ENCODE measurements at places on chromosomes 16 and 17.

- peak; percentile 55 for DNase-seq
Measured at GRCh38 chr17:48148854-48149786, 41.6 kb downstream of the SNX11 start.

DNA sequence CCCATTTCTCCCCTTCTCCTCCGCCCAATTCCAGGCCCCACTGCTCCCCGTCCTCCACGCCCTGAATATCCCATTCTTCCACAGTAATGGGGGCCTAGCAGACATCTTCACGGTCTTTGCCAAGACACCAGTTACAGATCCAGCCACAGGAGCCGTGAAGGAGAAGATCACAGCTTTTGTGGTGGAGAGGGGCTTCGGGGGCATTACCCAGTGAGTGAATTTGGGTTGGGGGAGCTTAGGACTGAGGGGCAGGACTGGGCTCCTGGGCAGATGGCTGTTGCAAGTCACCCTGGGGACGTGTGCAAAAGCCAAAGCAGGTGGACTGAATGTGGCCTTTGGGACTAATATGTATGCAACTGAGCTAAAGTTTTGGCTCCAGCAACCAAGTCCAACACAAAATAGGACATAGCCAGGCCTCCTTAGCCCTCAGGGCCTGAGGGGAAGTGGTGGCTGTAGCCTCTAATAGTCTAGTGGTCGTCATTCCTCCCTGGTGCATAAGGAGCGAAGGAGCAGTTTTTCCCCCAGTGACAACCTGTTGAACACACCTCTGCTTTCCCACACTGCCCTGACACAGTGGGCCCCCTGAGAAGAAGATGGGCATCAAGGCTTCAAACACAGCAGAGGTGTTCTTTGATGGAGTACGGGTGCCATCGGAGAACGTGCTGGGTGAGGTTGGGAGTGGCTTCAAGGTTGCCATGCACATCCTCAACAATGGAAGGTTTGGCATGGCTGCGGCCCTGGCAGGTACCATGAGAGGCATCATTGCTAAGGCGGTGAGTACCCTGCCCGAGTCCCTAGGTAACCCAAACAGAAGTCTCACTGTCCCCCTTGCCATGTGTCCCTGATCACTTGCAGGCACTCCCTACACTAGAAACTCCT is 2.6 kb downstream of the ACADVL start:
- no peak for DNase-seq

- DNase-seq: no peak
Measured at GRCh38 chr17:74893936-74894671, 671 bp upstream of the FADS6 start.

DNA sequence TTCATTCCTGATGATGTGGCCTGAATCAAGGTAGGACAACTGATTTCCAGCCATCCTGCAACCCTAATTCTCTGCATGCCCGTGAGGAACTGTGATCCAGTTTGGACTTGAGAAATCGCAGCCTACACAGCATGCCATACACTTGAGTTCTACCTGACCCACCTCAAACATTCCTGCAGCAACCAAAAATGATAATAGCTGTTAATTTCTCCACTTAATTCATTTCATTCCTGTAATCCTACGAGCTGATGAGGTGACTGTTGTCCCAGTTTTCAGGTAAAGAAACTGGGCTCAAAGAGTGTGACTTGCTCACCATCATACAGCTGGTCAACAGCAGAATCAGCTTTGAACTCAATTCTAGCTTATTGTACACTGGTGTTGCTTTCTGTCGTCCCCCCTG is 2.2 kb upstream of the GAS7 start:
- DNase-seq: no peak

DNA sequence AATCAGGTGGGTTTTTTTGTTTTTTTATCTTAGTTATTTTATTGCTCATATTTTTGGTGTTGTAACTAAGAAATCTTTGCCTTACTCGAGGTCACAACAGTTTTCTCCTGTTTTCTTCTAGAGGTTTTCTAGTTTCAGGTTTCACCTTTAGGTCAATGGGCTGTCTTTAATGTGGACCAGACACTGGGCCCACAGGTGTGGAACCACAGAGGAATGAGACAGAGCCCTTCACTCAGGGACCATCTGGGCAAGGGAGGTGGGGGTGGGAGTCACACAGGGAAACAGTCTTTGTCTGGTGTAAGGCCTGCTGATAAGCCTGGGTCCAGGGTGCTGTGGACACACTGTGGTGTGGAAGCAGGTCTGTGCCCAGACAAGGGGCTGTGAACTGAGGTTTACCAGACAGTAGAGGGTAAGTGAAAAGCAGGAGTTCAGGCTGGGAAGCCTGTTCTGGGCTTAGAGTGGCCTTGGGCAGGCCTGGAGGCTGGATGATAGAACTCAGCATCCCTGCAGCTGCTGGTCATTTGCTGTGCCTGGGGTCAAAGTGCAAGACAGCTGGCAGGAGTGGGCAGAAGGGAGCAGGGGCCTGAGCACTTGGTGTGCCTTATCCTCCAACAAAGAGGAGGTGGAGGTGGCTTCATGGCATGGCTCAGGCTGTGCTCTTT is 75.6 kb downstream of the SPECC1 start:
- DNase-seq: no peak

DNA sequence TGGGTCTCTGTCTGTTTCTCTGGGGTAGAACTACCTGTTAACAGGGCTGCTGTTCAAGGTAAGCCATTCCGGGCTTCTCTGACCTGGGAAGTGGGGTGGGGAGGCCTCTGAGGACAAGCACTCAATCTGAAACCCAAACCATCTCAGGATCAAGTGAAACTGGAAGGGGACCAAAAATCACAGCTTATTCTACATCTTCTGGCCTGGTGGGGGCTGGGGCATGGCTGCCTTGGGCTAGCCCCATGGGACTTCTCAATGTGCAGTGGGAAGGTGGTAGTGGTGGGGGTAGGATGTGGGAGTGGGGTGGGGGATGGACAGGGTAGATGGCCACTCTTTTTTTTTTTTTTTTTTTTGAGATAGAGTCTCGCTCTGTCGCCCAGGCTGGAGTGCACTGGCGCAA is 5.5 kb downstream of the FLOT2 start:
- DNase-seq: no peak

DNA sequence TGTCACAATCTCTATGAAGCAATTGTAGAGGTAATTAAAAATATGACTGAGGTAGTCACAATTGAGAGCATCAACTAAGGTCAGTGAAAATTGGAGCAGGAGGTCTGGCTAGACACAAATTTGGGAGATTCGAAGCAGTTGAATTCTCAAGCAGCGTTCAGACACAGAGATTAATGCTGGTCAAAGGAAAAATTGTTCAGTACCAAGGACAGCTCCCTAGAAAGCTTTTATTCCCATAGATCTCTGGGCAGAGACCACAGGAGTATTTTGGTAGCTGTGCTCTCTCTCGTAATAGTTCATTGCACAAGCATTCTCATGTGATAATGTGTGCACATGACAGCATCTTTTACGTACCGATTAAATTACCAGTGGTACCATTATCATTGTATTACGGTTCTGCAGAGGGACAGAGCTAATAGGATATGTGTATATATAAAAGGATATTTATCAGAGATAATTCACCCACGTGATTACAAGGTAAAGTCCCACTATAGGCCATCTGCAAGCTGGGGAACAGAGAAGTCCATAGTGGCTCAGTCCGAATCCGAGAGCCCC is 387.5 kb upstream of the HSBP1 start:
- peak; percentile 67 for DNase-seq

GRCh38 chr16:74608944-74609343 is 2.0 kb upstream of the GLG1 start:
- no peak for DNase-seq

DNA sequence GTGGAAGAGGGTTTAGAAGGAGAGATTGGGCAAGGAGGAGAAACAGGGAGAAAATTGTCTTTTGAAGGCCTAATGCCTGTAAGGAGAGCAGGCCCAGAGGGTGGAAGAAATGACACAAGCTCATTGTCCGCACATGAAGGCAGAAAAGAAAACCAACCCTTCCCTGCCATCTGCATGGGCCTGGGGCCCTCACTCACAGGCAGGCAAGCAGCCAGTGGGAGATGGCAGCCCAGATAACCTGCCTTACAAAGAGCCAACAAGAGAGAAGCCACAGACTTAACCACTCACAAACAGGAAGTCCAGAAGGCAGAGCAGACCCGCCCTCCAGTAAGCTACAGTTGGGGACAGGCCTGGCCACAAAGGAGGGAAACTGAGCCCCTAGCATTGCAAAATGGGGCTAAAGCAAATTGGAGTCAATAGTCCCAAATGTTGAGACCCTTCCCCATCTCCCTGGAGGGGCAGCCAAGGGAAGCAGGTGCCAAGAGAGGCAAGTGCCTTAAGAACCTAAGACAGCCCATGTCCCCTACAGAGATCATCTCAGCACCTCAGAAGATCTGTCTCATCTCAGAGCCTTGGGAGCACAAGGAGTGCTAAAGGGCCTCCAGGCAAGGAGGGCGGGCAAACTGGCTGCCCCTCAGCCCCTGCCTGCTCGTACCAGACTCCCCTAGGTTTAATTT is 7.3 kb upstream of the TSPOAP1 start:
- DNase-seq: no peak

- no peak for DNase-seq
Measured at GRCh38 chr17:1529863-1530262, 13.5 kb upstream of the INPP5K start.

DNA sequence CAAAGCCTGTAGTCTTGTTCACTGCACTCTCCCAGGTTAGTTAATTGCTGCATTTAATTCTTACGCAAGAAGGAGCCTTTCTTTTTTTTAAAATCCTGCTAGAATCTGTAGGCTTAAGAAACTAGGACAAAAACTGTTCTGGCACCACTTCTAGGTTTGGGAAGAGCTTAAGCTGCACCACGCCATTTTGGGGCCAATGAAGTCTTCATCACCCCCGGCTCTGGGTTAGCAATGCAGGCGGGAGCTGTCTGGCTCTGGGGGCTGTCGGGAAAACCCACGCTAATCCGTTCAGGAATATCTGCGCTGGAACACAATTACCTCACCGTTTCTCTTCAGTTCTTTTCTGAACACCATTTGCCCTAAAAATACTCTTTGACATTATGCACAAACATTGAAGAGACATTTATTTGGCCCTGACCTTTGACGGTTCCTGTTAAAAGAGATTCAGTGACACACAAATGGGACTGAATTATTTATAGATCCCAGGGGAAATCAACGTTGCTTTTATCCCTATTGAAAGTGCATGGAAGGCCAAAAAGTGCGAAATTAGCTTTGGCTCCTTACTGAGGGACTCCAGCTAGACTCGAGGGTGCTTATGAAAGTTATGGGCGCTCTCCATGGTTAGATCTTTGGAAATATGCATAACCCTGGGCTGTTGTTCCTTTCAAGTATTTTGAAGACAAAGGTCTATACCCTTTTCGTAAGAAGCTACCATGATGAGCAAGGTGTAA is 249.2 kb downstream of the HAPSTR1 start:
- no peak for DNase-seq

DNA sequence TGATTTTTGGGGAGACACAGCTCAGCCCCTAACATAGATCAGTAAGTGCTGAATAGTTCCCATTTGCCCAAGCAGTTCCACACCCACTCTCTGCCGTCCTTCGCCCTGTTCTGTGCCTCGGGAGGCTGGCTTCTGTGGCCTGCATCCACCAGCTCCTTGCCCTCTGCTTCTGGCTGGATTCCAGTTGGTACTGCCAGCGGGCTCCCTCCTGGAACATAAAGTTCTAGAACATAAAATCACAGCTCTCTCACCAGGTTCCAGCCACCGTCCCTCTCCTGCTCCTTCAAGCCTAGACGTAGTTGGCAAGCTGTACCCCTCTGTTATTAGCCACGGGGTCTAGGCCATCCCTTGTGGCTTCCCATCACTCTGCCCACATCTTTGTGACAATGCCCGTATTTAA is 3.9 kb upstream of the MRPS23 start:
- DNase-seq: no peak

- DNase-seq: no peak
Measured at GRCh38 chr16:66843191-66843590, 1.0 kb upstream of the CA7 start.

DNA sequence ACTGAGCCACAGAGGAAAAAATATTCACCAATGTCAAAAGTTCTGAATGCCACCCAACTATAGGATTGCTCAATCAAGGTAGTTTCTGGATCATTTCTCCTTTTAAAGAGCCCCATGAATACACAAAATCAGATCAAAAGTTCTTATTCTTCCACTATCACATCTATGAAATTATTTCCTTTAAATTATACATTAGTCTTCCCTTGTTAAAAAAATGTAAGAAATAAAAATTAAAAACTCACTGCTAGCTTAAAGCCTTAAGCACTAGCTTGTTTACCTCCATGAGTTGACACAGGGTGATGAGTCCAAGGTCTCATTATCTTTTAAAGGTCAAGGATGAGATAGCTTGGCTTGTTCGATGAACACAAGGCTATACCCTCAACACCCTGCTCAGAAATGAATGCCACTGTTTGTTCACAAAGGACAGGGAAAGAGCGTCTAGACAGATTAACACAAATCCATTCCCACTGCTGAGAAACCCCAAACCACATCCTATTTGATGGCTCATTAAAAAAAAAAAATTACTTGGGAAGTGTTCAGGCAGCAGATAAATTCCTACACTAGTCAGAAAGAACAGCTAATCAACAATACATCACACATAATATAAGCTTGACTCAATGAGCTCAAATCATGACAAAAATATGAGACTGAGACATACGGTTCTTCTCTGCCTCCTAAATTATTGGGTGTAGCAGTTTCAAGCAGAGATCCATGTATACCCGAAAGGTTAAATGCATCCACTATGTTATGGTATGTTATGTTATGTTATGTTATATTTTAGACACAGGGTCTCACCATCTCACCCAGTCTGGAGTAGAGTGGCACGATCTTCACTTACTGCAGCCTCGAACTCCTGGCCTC is 118.9 kb downstream of the PARN start:
- DNase-seq: no peak

- no peak for DNase-seq
Measured at GRCh38 chr17:32158870-32159585, 16.7 kb downstream of the RHOT1 start.

DNA sequence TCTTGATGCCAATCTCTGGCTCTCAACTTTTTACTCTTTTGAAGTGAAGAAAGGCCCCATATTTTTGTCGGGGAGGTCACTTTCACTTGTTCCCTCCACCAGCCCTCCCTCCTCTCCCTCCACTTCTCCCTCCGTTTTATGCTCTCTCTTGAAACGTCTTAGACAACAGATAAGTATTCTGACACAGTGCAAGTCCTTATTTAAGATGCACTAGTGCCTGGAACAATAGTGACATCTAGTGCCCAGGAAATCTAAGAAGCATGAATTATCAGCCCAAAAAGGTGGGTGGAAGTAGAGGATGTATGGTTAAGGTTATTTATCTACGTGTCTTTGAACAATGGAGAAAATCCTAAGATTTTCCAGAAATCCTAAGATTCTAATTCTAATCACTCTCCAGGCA is 17.9 kb downstream of the PSME3IP1 start:
- DNase-seq: peak; percentile 44

- no peak for DNase-seq
Measured at GRCh38 chr16:89586853-89587252, 11.3 kb downstream of the CPNE7 start.

DNA sequence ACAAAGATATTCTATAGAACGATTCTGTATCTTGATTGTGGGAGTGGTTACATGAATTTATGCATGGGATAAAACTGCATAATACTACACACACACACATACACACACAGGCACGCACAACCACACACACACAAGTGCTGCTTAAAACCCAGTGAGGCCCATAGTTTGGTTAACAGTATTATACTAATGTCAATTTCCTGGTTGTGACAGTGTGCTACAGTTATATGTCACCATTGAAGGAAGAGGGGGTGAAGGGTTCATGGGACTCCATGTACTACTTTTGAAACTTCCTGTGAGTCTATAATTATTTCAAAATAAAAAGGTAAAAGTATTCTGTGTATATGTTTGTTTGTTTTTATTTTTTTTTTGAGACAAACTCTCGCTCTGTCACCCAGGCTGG is 8.1 kb downstream of the ZC3H7A start:
- no peak for DNase-seq

- DNase-seq: no peak
Measured at GRCh38 chr16:48121276-48121675, 34.5 kb downstream of the ABCC12 start.
